PC-3 (cell line): ENCODE measurements at places on chromosomes 13 and 19.

GRCh38 chr13:20128459-20128931 is 32.4 kb downstream of the GJA3 start:
- DNase-seq, result peak; percentile 50
- H3K36me3 ChIP-seq, result no peaks in the 10 kb centered on the region
- H3K4me3 ChIP-seq, result peak overlapping the region; percentile 77
- peak overlapping the region; percentile 60; the same call in 1 of the 2 replicates for H3K27ac ChIP-seq
- peaks cover 17% of the 10 kb centered on the region for H3K4me1 ChIP-seq
- H3K27me3 ChIP-seq, result no peaks in the 10 kb centered on the region

DNA sequence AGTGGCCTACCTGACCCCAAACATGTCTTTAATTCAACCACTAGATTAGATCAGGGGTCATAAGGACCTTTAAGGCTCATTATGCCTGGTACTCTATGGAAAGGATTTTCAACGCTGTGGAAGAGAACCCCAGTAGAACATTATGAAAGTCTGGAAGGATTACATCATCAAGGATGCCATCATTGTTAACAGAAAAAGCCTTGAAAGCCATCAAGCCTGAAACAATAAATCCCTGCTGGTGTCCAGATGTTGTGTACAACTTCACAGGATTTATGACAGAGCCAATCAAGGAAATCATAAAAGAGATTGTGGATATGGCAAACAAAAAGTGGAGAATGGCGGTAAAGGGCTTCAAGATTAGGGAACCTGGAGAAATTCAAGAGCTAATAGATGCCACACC is 59.7 kb downstream of the NAA16 start:
- H3K27me3 ChIP-seq, result no peaks in the 10 kb centered on the region
- H3K4me3 ChIP-seq, result no peak overlapping the region
- no peaks in the 10 kb centered on the region for H3K4me1 ChIP-seq
- DNase-seq, result no peak
- H3K36me3 ChIP-seq, result peaks cover 24% of the 10 kb centered on the region

GRCh38 chr13:23861310-23861709 is 27.9 kb downstream of the MIPEP start:
- peaks cover 41% of the 10 kb centered on the region for H3K4me1 ChIP-seq
- no peak overlapping the region for H3K4me3 ChIP-seq

DNA sequence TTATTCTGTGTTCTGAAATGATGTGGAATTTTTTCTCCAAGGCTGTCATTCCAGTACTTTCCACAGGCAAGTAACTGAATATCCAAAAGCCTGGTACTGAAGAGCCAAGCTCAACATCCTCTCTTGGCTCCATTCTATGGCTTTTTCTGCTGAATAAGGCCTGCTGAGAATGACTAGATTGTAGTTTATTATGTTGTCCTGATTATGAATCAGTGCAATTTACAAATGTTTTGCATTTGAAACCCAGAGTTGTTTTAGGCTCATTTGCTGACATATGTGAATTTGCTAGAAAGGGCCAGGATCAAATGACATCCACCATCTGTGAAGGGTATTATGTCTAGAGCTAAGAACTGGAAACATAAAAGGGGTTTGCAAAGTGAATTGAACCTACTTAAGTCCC is 596.6 kb downstream of the KCTD12 start:
- H3K36me3 ChIP-seq, result no peaks in the 10 kb centered on the region
- no peak overlapping the region for H3K27ac ChIP-seq
- peaks cover 15% of the 10 kb centered on the region for H3K4me1 ChIP-seq
- no peak for DNase-seq

GRCh38 chr19:12788682-12789097 is 2.6 kb upstream of the JUNB start:
- H3K4me1 ChIP-seq, result peaks cover 61% of the 10 kb centered on the region
- DNase-seq, result peak; percentile 63
- H3K27ac ChIP-seq, result peak overlapping the region; percentile 69
- H3K36me3 ChIP-seq, result no peaks in the 10 kb centered on the region
- H3K4me3 ChIP-seq, result peak overlapping the region; percentile 90; the same call in 1 of the 2 replicates

- no peak for DNase-seq
- H3K4me3 ChIP-seq, result no peak overlapping the region
- H3K4me1 ChIP-seq, result peaks cover 10% of the 10 kb centered on the region; the same call in 1 of the 2 replicates
These were observed 12.7 kb downstream of the ZNF574 start for GRCh38 chr19:42088471-42089190.

DNA sequence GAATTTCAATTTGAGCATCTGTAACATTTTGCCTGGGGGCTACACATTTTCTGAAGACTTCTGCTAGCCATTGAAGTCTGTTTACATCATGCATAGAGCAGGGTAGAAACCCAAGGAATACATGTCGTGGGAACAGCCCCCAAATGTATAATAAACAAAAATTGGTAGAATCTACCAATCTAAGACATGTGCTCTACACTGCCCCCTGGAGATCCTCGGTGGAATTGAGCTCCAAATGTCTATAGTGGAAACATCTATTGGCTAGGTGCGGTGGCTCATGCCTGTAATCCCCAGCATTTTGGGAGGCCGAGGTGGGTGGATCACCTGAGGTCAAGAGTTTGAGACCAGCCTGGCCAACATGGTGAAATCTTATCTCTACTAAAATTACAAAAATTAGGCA is 57.3 kb downstream of the MBD3L2B start:
- H3K27me3 ChIP-seq, result peaks cover 39% of the 10 kb centered on the region
- DNase-seq, result peak; percentile 31
- H3K36me3 ChIP-seq, result no peaks in the 10 kb centered on the region

DNA sequence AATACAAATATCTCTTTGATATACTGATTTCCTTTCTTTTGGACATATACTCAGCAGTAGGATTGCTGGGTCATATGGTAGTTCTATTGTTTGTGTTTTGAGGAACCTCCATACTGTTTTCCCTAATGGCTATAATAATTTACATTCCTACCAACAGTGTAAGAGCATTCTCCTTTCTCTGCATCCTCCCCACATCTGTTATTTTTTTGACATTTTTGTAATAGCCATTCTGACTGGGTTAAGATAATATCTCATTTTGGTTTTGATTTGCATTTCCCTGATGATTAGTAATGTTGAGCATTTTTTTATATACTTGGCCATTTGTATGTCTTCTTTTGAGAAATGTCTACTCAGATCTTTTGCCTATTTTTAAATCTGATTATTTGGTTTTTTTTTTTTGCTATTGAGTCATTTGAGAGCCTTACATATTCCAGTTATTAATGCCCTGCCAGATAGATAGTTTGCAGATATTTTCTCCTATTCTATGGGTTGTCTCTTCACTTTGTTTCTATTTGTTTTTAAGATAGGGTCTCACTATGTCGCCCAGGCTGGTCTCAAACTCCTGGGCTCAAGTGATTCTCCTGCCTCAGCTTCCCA is 95.7 kb downstream of the FNDC3A start:
- no peak for DNase-seq
- H3K27me3 ChIP-seq, result no peaks in the 10 kb centered on the region

DNA sequence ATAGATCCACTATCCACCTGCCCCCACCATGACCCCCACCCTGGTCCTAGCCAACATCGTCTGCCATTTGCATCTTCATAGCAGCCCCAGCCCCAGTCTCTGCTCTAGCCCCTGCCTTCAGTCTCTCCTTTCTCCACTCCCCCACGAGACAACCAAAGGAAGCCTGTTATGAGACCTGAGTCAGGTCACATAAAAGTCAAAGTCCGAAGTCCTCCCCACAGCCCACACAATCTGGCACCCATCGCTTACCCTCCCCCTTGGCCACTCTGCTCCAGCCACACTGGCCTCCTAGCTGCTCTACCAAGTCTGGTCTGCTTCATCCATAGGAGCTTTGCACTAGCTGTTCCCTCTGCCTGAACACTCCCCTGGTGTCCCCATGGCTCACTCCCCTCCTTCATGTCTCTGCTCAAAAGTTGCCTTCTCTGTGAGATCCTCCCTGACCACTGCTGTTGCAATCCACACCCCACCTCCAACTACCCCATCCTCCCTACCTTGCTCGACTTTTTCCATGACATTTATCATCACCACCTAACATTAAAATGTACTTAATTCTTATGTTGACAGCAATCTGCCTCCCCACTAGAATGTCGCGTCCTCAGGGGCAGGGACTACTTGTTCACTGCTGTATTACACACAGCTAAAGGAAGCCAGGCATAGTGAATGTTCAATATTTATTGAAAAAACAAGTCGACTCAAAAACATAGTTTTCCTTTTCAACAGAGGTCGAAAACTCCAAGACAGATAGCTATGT is 1.2 kb upstream of the PLEKHG2 start:
- H3K4me1 ChIP-seq, result peaks cover 31% of the 10 kb centered on the region
- H3K27ac ChIP-seq, result peak overlapping the region; percentile 83
- H3K27me3 ChIP-seq, result no peaks in the 10 kb centered on the region
- H3K4me3 ChIP-seq, result peak overlapping the region; percentile 52

GRCh38 chr13:108897955-108898354 is 268.5 kb downstream of the MYO16 start:
- peaks cover 13% of the 10 kb centered on the region for H3K4me1 ChIP-seq
- H3K27ac ChIP-seq, result no peak overlapping the region
- no peaks in the 10 kb centered on the region for H3K36me3 ChIP-seq

- no peaks in the 10 kb centered on the region for H3K27me3 ChIP-seq
- no peaks in the 10 kb centered on the region; the same call in 1 of the 2 replicates for H3K4me1 ChIP-seq
- H3K36me3 ChIP-seq, result peaks cover 24% of the 10 kb centered on the region; the same call in 1 of the 2 replicates
- H3K4me3 ChIP-seq, result peak overlapping the region; percentile 61
- H3K27ac ChIP-seq, result no peak overlapping the region
- peak; percentile 46 for DNase-seq
These were observed 8.9 kb downstream of the OCEL1 start for GRCh38 chr19:17234911-17235299.

DNA sequence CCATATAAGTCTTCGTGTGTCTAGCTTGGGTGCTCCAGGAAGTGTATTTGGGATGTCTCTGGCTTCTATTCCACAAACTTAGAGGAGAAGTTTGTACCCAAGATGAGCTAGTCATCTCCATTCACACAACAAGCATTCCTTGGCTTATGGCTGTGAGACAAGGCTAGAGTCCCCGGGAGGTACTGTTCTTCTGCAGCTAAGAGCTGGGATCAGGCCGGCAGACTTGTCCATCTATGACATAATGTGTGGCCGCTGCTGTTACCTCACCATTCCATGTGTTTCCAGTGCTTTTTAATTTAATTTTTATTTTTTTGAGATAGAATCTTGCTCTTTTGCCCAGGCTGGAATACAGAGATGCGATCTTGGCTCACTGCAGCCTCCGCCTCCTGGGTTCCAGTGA is 20.7 kb downstream of the GATAD2A start:
- no peaks in the 10 kb centered on the region for H3K4me1 ChIP-seq
- no peak for DNase-seq
- H3K27me3 ChIP-seq, result no peaks in the 10 kb centered on the region
- no peak overlapping the region for H3K27ac ChIP-seq

DNA sequence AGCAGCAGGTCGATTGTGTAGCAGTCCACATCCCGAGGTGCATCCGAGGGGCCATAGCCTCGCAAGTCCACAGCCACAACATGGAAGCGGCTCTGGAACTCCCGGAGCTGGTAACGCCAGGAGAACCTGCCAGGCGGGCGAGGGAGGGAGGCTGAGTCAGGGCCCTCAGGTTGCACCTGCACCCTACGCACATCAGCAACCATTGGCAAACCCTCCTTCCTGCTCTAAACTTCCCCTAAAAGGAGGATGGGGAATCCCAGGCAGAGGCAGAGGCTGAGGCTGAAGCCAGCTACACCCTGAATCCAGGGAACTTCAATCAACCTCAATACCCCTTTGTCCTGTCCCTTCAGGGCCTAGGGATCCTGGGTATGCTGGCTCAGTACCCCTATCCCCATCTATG is 977 bp downstream of the EPHX3 start:
- H3K4me1 ChIP-seq, result peaks cover 22% of the 10 kb centered on the region
- no peak overlapping the region for H3K4me3 ChIP-seq
- H3K27ac ChIP-seq, result peak overlapping the region; percentile 49
- no peaks in the 10 kb centered on the region for H3K27me3 ChIP-seq

DNA sequence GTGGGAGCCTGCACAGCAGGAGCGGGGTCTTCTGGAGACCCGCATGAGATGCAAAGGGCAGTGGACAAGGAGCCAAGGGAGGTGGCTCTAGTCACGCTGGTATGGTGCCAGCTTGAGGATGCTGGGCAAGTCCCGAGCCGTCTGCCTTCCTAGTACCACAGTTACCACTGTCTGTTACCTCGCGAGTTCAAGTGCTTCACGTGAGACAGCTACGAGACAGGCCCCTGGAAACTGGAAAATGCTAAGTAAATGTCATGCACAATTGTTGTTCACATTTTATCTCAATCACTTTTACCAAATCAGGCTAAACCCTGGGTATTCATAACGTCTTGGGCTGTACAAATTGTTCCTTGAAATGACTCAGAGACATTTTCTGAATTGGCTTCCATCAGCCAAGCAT is 155.7 kb downstream of the TNFRSF19 start:
- H3K36me3 ChIP-seq, result no peaks in the 10 kb centered on the region
- peaks cover 16% of the 10 kb centered on the region for H3K4me1 ChIP-seq
- no peak for DNase-seq
- no peaks in the 10 kb centered on the region for H3K27me3 ChIP-seq

DNA sequence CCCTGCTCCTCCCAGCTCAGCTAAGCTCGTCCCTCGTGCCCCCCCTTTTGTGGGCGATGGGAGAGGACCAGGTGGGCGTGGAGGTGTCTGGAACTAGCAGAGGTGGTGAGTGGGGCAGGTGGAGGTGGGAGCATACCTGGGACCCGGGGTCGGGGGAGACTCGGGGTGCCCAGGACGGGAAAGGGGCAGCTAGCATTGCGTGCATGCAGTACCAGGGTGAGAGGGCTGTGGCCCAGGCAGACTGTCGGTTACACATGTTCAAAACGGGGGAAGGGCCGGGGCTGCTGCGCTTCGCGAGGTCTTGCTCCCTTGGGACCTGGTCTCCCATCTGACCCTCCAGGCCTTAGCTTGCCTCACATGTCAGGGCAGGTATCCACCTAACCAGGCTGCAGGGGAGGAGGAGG is 9.1 kb downstream of the TLE5 start:
- peaks cover 9% of the 10 kb centered on the region; the same call in 1 of the 2 replicates for H3K36me3 ChIP-seq
- peaks cover 16% of the 10 kb centered on the region for H3K4me1 ChIP-seq
- no peak overlapping the region for H3K27ac ChIP-seq
- DNase-seq, result no peak
- no peak overlapping the region for H3K4me3 ChIP-seq

DNA sequence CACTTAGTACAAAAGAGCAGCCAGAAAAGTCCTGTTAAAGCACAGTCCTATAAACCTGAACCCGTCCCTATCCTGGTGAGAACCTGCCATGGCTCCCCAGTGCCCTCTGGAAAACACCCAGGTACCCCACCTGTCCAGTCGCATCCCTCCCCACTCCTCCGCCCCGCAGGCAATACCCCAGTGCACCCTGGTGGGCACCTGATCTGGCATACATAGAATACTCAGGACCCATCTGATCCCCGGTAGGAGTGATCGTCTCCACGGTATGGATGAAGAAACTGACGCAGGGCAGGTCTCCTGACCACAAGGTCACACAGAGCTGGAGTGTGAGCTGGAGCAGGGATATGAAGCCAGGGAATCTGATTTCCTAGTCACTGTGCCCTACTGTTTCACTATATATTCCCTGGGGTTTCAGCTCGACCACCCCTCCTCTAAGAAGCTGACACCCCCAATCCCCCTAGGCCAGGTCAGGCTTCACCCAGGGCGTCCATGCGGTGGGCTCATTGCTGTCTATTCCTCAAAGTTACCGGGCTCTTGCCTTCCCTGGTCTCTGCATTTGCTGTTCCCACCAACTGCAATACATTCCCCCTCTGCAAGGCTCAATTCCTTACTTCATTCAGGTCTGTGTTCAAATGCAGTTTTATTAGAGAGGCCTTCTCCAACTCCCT is 12.6 kb downstream of the FBXO46 start:
- H3K4me1 ChIP-seq, result peaks cover 24% of the 10 kb centered on the region
- DNase-seq, result no peak
- H3K36me3 ChIP-seq, result no peaks in the 10 kb centered on the region
- no peaks in the 10 kb centered on the region for H3K27me3 ChIP-seq
- H3K4me3 ChIP-seq, result peak overlapping the region; percentile 87
